ENCODE measurements at places on chromosomes 11 and 22.

- no peak for DNase-seq
These were observed 53.4 kb downstream of the ARHGAP42 start for GRCh38 chr11:100740440-100740839.

GRCh38 chr11:4025248-4025966, 69.2 kb upstream of the RRM1 start:
- DNase-seq, result no peak

- DNase-seq, result no peak
These were observed 273.9 kb downstream of the RAB38 start for GRCh38 chr11:87901341-87901740.

DNA sequence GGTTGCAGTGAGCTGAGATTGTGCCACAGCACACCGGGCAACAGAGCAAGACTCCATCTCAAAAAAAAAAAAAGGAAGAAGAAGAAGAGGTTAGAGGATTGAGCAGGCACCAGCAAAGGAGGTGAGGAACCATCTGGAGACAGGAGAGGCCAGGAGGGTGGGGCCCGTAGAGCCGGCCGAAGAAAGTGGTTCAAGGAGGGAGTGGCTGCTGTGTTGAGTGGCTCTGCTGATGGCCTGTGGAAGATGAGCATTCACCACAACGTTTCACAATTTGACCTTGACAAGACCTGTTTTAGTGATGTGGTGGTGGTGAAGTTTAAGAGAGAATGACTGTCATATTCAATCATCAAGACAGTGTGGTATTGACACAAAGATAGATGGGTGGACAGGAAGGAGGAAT, 6.8 kb upstream of the CTSD start:
- no peak for DNase-seq

DNA sequence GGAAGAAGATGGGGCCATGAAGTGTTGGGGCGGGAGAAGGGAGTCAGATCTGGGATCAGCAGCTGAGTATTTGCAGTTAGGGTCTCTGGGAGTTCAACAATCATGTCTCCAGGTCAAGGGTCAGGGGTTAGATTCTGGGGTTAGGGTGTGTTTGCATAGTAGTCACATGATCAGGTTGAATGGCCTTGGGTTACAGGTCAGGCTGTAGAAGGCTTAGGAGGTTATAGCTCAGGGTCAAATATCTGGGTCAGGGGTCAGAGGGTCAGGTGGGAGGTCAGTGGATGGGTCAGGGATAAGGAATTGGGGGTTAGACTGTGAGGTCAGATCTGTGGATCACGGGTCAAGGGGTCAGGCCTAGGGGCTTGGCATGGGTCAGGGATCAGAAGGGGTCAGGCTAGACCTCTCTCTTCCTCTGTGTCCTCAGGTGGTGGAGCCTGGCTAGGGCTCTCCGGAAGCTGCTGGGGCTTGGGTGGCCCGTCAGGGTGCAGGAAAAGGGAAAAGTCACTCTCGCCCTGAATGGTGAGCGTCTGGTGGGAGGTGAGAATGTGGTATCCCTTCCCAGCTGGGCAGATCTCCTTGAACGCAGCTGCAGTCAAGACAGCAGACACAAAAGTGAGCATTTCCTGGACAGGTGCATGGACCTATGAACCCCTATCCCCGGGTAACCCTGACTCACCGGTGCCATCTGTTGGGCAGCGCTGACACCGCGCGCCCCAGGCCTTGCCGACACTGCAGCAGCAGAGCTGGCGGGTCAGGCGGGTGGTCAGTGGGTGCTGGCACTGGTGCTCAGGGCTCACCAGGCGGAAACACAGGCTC, 6.4 kb downstream of the LTBP3 start:
- peak; percentile 92 for DNase-seq

DNA sequence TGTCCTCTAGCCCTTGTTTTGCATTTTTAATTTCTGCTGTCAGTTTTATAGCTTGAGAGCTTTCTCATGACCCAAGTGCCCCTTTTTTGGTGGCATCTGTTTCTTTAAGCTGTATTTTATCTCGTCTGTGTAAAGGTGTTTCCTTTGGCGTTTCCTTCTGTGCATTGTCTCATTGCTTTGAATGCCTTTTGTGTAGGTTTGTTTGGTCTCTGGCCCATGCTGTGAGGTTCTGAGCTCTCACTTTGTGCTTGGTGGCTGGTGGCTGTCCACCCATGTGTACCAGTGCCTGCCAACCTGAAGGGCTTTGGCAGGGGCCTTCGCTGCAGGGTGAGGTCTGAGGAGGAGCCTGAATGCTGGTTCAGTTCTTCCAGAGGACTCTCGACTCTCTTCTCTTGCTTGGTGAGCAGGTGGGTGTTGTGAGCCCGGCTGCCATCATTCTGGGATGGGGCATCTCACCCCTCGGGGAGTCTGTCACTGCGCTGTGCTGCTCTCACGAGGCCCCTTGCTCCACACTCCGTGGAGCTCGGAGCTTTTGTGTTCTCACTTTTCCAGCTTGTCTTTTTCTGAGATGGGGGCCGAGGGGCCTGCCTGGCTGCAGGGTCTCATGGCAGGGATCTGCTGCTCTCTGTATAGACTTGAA, 14.9 kb downstream of the AP2A2 start:
- DNase-seq, result no peak

DNA sequence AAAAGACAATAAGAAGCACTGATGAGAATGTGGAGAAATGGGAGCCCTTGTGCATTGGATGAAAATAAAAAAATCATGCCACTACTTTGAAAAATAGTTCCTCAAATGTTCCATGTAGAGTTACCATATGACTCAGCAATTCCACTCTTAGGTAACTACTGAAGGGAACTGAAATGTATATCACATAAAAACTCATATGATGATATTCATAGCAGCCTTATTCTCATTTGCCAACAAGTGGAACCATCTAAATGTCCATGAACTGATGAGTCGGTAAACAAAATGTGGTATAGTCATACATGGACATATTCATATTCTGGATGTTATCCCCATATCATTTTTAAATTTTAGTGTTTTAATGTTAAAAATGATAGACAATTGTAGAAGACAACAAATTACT, 3.5 kb downstream of the KRTAP5-9 start:
- no peak for DNase-seq

GRCh38 chr22:44033287-44033686, 9.2 kb downstream of the PARVB start:
- no peak for DNase-seq

- no peak for DNase-seq
These were observed 726.1 kb upstream of the CCDC90B start for GRCh38 chr11:84012171-84012826.

DNA sequence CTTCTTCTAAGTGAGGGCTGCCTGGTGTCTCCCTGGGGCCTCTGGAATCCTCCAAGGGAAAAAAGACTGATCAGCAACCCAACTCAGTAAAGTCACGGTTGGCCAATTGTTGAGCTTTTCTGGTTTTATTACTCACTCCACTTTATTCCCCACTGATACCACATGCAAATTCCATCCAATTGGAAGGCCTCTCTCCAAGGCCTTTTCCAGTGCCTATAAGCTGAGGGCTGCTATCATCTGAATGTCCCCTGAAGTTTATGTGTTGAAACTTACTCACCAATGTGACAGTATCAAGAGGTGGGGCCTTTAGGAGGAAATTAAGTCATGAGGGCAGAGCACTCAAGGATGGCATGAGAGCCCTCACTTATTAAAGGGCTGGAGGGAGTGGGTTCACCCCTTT, 463.3 kb downstream of the BUD13 start:
- DNase-seq, result no peak

- DNase-seq, result no peak
These were observed 104.5 kb downstream of the PDE3B start for GRCh38 chr11:14748090-14748489.

DNA sequence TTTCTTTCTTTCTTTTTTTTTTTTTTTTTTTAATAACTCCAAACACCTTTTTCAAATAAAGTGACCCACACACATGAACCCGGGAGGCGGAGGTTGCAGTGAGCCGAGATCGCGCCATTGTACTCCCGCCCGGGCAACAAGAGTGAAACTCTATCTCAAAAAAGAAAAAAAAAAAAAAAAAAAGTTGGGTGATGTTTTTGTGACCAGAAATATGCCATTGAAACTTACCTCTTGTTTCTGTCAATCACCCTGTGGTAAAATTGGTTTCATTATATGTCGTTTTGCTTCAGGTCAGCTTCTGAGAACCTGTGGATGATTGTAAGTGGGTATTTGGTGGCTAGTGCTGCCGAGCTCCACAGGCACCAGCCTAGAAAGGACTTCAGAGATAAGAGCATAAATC, 238.8 kb downstream of the TBC1D22A start:
- DNase-seq, result no peak

DNA sequence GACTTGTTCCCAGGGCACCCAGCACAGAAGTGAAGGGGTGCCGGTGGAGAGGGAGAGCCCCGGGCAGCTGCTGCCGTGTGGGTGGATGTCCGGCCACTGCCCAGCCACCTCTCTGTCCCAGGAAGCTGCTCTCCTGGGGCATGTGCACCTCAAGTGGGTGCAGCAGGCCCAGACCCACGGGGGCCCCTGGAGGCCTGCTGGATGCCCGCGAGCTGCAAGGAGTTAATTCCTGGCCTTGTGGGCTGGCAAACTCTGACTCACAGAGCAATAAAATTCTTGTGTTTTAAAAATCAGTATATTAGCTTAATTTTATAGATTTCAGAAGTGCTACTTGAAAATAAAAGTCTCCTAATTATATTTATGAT, 37.4 kb upstream of the KCNQ1OT1 start:
- no peak for DNase-seq

- DNase-seq, result no peak
These were observed 73.6 kb downstream of the TRIM29 start for GRCh38 chr11:120064341-120064740.

GRCh38 chr22:48942698-48943566, 884.7 kb downstream of the BRD1 start:
- DNase-seq, result no peak

DNA sequence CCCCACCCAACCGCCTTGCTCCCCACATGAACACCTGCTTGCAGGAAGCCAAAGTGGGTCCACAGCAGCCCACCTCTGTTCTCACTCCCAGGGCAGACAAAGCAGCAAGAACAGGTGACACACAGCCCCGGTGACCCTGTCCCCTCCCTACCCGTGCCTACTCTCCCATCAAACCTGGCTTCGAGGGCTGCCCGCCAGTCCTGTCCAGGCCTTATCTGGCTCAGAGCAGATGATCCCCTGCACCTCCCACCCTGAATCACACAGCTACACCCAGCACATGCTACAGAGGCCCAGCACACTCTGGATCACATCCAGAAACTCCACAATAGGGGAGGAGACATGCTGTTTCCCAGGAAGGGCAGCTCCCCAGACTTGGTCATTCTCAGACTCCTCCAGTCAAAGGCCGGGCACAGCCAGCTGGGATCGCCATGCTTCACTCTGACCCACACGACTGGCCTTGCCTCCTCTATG, 6.2 kb upstream of the RGL4 start:
- DNase-seq, result no peak

DNA sequence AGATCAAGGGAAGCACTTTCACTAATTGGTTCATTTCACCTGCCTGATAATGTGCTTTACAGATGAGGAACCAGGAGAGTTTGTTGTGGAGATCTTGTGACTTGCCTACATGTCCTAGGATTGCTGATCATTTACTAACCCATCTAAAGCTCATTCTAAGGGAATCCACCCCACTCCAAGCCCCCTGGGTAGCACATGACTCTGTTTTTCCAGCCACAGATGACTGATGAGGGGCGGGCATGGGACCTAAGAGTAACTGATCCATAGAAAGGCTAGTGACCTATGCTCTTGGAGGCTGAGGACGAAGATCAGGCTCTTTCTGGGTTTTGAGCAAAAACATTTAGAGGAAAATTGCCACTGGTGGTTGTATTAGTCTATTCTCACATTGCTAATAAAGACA, 378.1 kb downstream of the CADM1 start:
- DNase-seq, result no peak

DNA sequence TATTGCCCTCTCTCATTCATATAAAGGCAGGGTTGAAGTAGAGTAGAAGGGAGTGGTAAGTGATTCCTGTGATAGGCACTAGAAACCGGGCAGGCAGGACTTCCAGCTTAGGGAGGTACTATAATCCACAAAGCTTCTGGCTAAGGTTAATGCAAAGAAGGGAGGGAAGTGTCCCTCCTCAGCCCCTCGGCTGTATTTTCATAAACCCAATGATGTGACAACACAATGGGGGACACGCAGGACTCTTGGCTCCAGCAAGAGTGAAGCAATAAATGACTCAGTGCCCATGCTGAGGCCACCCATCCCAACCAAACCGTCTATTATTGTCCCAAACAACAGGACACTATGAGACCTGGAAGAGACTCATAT, 90.7 kb downstream of the ETS1 start:
- DNase-seq, result no peak

- no peak for DNase-seq
These were observed 40.1 kb upstream of the CXCR5 start for GRCh38 chr11:118843565-118843964.

DNA sequence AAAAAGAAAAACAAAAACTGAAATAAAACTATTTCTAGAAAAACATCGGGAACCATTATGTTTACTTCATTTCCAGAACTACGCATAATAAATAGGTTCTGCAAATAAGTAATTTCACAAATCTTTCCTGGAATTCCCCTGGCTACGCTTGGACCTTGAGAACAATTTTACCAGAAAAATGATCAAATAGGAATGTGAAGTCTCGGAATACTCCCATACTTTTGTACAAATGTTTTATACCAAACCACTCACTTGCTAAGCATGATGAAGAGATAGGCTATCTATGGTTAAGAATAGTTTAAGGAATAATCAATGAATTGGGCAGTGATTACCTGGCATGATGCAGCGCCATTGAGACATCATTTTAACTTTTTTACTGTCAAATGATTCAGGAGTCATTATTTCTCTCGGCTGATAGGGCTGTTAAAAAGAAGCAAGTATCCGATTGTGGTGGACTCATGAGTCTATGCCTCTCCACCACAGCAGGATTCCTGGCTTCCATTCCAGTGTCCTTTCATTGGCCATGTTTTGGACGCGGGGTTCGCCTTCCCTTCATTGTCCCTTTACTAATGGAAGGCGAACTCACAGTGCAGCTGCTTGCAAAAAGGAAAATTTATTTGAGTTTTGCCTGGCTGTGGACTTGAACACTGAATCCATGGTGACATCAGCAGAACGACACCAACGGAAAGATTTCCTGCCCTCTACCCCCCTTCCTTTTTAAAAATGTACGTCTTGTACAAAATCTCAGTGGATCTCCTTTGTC, 39.9 kb upstream of the BLID start:
- no peak for DNase-seq

GRCh38 chr11:124865181-124865901, at the start of gene ROBO3:
TSS of gene ROBO3 (plus strand) at chr11:124865432. CDS start at chr11:124865578, 146 bp downstream.
- no peak for DNase-seq

DNA sequence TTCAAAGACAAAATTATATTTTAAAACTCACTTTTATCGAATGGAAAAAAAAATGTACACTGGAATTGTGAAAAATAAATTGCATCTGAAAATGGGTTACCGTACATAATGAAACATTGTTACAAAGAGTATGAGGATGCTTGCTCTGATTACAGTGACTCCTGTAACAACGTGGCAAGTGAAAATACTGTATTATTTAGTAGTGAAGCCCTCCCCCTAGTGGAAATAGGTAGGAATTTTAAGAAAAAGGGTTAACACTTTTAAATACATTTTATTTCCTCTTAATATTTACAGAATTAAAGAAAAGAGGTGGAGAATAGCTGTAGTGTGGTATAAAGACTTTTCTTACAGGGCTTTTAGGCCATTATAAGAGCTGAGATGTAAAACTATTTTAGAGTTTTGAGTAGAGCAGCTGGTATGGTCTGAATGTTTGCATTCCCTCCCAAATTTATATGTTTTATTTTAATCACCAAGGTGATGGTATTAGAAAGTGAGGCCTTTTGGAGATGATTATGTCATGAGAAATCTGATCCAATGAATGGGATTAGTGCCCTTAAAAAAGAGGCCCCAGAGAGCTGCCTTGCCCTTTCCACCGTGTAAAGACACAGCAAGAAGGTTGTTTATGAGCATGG, 25.2 kb downstream of the FAM76B start:
- peak; percentile 77 for DNase-seq

All from NAMALWA (cell line).